Osteoblast (primary cell): ENCODE measurements at places on chromosomes 7 and 10. TPM values are rescaled to one million over a fixed set of nuclear protein-coding genes. Genes with fewer than 3 reads are reported as not detected.

- DNase-seq, result no peak
These were observed 92.7 kb upstream of the GPR26 start for GRCh38 chr10:123573236-123574108.

DNA sequence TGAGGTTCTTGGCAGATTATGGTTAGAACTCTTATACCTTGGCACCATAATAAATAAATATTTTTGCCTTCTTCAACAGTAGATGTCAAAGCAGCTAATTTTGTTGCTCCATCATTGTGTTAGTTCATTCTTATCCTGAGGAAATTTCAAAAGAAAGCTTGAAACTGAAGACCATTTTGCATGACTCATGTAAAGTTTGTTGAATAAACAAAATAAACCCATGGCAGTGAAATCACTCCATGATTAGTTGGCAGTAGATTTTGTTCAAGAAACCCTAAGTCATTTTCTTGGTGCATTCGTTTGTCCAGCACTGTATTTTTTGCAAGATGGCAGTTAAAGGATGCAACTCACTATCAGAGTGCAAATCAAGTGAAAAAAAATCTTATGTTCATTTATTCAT lies 91.6 kb downstream of the HECW1 start:
- peak; percentile 17 for DNase-seq

DNA sequence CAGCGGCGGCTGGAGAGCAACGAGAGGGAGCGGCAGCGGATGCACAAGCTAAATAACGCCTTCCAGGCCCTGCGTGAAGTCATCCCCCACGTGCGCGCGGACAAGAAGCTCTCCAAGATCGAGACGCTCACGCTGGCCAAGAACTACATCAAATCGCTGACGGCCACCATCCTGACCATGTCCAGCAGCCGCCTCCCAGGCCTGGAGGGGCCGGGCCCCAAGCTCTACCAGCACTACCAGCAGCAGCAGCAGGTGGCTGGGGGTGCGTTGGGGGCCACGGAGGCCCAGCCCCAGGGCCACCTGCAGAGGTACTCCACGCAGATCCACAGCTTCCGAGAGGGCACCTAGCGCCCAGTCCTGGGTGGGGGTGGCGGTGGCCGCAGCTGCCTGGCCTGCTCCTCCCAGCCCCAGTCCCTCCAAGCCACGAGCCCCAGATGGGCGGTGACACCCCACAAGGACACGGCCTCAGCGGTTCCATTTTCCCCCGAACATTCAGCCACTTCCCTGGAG lies 1.3 kb downstream of the BHLHA15 start:
- DNase-seq, result peak; percentile 70

Gene DOCK1
- 80.3 and 106 TPM in 2 replicates for total RNA-seq

Gene TMEM176A
- total RNA-seq, result not detected in 2 replicates

Gene SLC39A12
- total RNA-seq, result not detected in 2 replicates
